ENCODE measurements at places on chromosomes 11 and 22.

GRCh38 chr11:68021167-68021787, 9.2 kb upstream of the NDUFS8 start:
- no peak for DNase-seq

- DNase-seq: no peak
Measured at GRCh38 chr11:111736621-111737443, 29.4 kb downstream of the PPP2R1B start.

- DNase-seq: no peak
Measured at GRCh38 chr11:2193099-2193887, 21.7 kb upstream of the TH start.

GRCh38 chr22:43004362-43005035, 10.4 kb downstream of the PACSIN2 start:
- peak; percentile 62 for DNase-seq

GRCh38 chr11:9506489-9507276, 45.9 kb downstream of the ZNF143 start:
- peak; percentile 75 for DNase-seq

GRCh38 chr11:94325681-94326080, 21.3 kb downstream of the IZUMO1R start:
- peak; percentile 31 for DNase-seq

DNA sequence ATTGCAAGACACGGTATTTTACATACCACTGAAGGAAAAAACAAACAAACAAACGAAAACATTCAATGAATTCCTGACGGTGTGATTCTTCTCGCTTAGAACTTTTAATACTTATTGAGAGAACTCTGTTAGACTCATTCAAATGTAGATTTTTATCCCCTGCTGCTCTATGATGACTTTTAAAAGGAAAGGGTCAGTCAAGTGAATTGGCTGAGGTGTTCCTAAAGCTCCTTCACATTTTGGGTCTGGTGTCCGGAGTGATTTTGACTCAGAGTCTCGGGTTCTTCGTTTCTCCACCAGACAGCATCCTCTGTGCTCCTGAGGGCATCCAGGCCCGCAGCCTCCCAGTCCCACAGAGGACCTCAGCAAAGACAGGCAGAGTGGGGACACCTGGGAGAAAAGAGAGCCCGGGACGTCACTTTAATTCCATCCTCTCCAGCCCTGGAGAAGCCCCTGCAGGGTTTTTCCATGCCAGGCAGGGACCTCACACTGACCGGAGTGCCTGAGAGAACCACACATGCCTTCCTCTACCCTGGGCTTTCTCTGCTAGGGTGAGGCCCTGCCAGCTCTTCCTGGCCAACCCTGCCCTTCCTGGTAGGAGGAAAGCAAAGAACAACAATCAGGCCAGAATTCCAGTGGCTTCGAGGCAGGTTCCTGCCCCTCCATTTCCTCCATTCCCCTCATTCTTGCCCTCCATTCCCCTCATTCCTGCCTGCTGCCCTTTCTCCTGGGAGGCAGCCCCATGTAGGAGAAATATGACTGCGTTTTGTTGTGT, 1.4 kb upstream of the CSF2RB start:
- peak; percentile 65 for DNase-seq

DNA sequence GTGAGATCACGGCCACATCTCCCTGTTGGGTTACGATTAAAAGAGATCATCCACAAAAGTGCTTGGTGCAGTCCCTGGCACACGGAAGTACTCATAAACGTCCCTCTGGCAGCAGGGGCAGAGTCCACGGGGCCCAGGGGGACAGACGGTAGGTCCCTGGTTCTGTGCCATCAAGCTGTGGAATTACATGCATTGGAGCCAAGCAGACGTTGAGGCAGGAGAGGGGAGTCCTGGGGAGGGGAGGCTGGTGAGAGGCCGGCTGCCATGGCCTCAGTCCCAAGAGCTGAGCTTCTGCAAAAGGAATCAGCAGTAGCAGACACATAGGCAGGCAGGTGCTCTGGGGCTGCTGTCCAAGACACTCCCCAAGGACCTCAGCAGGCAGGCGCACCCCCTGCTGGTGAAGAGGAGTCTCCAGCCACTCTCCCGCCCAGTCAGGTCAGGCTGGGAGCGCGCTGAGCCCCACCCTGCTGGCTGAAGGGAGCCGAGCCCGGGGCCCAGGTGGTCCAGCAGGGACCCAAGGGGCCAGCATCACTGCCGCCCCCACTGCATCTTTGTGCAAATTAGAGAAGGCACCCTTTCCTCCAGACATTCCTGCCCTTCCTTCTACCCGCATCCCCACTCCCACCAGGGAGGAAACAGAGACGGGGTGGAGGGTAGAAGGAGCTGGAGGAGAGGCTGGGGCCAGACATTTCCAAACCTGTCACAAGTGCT, 7.6 kb upstream of the KCTD17 start:
- peak; percentile 49 for DNase-seq

GRCh38 chr22:42313804-42314581, 43.5 kb upstream of the TCF20 start:
- peak; percentile 30 for DNase-seq

- no peak for DNase-seq
Measured at GRCh38 chr11:5591613-5592012, 4.8 kb upstream of the TRIM6 start.

DNA sequence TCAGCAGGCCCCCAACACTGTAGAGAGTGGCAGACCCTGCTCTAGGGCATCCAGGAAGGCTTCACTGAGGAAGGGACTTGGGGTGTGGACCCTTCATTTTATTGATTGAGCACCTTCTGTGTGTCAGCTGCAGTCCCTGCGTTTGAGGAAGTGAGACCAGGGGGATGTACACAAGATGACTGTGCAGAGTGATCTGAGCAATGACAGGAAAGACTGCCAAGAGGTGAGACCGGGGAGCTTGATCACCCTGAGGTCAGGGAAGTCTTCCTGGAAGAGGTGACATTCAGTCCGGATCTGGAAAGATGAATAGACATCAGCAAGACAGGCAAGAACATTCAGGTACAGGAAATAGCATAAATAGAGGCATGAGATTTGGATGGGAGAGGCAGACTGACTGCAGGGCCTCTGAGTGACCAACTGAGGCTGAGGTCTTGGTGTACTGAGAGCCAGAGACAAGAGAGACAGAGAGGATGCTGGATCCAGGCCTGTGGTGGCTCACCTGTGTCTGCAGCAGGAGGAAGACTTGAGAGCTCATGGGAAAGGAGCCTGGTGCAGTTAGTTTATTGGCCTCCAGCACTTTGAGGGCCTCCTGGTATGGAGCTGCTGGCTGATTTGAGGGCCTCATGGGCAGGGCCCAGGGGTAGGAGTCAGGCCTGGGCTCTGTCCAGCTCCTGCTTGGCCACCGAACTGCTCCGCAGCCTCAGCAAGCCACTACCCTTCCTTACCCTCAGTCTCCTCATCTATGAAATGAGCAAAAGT, 5.2 kb downstream of the DGAT2 start:
- DNase-seq: no peak

GRCh38 chr22:29342177-29342576, 26.7 kb upstream of the RASL10A start:
- no peak for DNase-seq

DNA sequence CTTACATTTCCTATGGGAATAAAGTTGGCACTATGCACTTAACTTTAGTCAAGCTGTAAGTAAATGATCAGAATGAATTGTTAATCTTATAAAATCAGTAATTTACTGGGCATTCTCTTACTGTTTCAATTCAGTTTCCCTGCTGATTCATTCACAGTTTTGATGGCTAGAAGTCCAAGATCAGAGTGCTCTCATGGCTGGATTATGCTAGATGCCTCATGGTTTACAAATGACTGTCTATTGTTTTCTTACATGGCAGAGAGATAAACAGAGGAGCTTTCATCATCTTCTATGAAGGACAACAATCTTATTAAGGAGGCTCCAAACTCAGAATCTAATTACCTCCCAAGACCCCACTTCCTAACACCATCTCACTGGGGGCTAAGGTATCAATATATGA, 135.1 kb upstream of the CARD18 start:
- no peak for DNase-seq

DNA sequence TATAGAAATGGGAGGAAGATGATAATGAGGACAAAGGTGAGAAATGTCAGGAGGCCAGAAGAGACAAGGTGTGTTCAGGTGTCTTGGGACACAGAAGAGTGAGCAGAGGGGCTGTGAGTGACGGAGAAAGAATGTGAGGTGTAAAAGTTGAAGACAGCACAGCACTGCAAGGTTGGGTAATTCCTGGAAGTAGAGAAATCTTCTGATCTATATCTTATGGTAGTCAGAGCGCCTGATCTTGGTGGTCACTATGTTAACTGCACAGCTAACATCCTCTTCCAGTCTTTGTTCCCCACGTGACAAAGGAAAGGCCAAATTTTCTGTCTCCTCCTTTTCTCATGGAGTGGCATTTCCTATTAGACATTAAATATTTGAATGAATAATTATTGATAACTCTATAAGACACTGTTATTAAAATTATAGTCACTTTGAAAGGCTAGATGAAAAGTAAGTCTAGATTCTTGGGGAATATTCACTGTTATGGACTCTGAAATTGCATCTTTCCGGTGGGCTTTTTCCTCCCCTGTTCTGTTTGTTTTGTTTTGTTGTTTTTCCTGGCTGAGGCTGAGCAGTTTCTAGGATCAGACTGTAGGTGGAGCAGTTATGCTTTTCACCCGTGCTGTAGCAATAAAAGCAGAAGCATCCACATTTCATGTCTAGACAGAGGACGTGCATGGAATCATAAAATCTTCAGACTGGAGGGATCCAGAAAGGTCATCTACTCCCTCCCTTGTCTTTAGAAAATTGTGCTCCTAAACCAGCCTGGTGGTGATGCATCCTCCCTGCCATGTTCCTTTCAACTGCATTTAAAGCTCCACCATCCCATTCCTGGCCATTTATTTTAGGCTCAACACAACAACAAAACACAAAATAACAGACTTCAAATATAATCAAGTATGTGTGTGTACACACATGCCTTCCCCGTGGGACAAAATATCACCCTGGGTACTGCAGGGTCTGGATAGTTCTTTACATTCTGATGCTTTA, 26.6 kb downstream of the SC5D start:
- DNase-seq: peak; percentile 35

GRCh38 chr11:60376601-60377000, 1.7 kb upstream of the MS4A7 start:
- no peak for DNase-seq

- DNase-seq: no peak
Measured at GRCh38 chr11:47641600-47642098, 710 bp downstream of the MTCH2 start.

GRCh38 chr11:10331548-10332289, 26.8 kb downstream of the ADM start:
- DNase-seq: no peak

DNA sequence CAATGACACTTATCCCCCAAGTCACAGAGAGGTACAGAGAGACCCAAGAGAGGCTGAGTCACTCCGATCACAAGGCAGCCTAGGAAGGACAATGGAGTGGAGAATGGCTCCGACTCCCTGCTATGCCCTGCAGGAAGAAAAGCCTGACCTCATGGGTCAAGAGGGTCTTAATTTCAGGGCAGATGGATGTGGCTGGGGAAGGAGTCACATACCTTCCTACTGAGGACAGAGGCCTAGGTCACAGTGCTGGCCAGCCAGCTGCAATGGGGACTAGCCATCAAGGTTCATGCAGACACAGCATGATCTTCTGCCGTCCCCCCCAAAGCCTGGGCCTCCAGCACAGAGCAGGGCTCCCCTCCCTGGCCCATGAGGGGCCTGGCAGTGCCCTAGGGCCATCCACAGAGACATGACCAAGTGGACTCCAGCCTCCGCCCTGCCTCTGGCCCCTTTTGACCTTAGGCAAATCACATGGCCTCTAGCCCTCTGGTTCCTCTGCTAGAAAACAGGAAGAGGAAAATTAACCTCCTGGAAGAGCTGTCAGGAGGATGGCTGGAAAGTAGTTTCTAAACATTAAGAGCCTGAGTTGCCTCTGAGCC, 1.8 kb downstream of the ARRB1 start:
- DNase-seq: no peak
